GM23248 (cell line): ENCODE measurements at places on chromosomes 11 and 22.
A peak's percentile ranks its signal among the peaks of the same experiment; 100 is the strongest.

- peak; percentile 93 for DNase-seq
Observed at GRCh38 chr11:35144136-35144741, 5.3 kb downstream of the CD44 start.

DNA sequence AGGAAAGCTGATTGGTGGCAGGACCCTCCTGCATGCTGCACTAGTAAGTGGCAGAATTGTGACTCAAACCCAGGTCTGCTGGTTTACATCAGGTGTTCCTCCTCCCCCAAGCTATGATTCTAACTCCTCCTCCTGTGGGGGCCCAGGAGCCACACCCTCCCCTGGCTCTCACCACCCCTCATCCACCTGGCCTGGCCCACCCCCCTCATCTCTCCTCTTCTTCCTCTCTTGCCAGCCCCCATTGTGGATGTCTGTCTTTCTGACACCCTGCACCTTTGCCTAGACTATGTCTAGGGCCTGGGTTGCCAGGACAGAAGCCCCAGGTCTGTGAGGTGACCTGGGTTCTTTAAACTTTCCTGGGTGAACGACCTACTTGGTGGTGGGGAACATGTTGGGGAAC is 59.9 kb downstream of the GRIK4 start:
- DNase-seq, result no peak

DNA sequence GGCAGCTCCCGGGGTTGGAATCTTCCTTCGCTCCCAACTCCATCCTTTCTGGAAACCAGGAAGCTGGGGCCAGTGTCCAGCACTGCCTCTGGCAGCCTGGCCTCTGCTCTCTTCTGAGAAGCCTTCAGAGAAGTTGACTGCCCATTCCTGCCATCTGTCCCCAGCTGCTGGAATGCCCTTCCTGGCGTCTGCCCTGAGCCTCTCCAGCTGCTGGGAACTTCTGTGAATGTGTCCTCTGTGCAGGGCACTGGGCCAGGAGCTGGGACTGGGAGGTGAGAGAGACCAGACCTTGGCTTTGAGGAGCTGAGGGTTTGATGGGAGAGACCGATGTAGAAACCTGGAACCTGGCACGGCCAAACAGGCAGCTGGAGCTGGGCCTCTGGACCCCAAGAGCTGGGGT is 5.9 kb upstream of the SOX10 start:
- no peak for DNase-seq

- no peak for DNase-seq
Observed at GRCh38 chr22:17858033-17858432, 83.8 kb upstream of the BID start.

DNA sequence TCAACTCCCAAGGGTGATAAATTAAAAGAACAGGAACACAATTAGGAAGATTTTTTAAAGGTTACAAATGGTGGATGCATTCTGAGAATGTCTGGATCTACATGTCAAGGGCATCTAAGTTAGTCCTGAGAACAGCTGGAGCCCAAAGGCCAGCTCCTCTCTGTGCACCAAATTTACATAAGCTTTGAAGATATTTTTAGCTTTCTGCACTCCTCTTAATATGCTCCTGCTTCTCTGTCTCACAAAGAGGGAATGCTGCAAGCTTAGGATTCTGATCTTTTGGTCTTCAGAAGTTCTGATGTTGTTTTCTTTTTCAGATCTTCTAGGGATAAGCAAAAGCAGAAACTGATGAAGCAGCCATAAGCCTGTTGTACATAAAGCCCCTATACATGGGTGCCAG is 309.8 kb upstream of the NCAM1 start:
- DNase-seq, result no peak

DNA sequence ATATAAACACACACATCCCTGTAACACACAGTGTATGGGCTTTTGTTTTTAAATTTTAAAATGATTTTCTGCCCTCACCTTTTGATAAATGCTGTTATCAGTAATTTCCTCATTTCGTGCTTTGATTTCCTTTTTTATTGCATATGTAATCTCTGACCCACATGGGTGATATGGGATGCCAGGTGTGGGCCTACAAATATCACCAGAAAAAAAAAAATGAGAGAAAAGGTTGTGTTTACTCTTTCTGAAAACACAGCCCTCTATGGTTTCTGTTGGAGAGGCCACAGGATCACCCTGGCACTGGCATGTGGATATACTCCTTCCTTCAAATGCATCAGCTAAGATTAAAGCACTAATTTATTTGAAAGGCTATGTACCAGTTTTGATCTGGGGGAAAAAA is 17.0 kb downstream of the DRD2 start:
- no peak for DNase-seq

- peak; percentile 45 for DNase-seq
Observed at GRCh38 chr11:71342951-71343827, 90.8 kb upstream of the SHANK2 start.

DNA sequence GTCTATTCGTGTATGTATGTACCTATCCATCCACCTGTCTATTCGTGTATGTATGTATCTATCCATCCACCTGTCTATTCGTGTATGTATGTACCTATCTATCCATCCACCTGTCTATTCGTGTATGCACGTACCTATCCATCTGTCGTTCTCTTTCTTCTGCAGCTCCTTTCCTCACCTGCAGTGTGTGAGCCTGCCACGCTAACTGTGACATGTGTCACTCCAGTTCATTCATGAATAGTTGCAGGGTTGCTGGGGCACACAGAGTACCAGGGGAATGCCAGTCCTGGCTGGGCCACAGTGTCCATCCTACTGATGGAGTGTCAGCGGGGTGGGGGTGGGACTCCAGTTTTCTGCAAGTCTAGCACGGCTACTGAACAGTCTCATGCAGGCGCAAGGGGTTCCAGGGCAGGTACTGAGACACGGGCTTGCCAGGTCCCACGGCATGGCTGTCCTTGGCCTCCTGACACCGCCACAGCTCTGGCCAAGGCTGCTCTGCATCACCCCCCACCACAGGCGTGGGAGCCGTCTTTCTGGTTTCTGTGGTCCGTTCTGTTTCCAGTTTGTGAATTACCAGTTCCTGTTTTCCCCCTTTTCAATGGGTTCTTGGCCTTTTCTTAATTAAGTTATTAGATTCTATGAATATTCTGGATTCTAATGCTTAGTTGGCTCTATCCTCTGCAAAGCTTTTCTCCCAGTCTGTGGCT is 88.8 kb upstream of the CLDN5 start:
- DNase-seq, result no peak

GRCh38 chr11:78127403-78127802 is 12.0 kb downstream of the ALG8 start:
- no peak for DNase-seq

GRCh38 chr11:110467556-110467955 is 37.8 kb downstream of the FDX1 start:
- DNase-seq, result no peak

- no peak for DNase-seq
Observed at GRCh38 chr11:95361180-95361579, 130.2 kb upstream of the SESN3 start.

- no peak for DNase-seq
Observed at GRCh38 chr22:30561402-30562189, 12.9 kb downstream of the GAL3ST1 start.

DNA sequence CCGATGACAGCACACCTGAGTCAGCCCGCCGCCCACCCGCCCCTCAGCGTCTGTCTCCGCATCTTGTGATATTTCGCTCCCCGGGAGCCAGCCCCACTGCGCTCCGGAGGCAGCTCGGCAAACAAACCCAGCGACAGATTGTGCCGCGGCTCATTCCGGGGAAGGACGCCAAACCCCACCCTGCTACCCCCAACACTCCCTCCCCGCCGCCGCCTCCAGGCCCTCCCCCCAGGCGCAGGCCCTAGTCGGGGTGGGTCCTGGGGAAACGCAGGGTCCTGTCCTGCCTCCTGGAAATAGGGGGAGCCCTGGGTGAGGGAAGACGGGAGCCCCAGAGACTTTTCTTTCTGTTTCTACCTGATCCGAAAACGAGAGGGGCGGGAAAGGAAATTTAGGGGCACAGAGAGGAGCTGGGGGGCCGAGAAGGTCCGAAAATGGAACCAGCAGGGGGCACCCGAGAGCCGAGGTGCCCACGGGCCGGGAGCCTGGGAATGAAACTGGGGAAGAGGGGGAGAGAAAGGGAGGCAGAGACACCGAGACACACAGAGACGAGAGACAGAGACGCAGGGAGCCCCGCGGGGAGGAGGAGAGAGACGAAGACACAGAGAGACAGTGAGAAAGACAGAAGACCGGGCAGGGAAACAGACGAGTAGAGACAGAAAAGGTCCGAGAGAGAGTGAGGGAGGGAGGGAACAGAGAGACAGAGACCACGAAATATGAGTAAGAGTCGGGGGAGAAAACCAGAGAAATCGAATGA is 1.7 kb upstream of the RTN4RL2 start:
- DNase-seq, result peak; percentile 58

- peak; percentile 41 for DNase-seq
Observed at GRCh38 chr11:18491924-18492323, 34.8 kb downstream of the TSG101 start.

DNA sequence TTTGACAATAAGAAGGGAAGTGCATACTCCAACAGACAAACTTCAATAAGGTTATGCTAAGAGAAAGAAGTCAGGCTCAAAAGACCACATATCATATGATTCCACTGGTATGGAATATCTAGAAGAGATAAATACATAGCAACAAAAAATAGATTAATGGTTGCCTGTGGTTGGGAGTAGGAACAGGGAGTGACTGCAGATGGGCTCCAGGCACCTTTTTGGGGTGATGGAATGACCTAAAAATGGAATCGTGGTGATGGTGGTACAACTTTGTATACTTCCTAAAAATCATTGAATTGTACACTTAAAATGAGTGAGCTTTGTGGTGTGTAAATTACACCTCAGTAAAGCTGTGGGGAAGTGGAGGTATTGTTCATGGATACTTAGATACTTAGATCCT is 29.0 kb upstream of the RAG2 start:
- no peak for DNase-seq

- DNase-seq, result no peak
Observed at GRCh38 chr22:32183625-32184024, 21.2 kb downstream of the RFPL2 start.

DNA sequence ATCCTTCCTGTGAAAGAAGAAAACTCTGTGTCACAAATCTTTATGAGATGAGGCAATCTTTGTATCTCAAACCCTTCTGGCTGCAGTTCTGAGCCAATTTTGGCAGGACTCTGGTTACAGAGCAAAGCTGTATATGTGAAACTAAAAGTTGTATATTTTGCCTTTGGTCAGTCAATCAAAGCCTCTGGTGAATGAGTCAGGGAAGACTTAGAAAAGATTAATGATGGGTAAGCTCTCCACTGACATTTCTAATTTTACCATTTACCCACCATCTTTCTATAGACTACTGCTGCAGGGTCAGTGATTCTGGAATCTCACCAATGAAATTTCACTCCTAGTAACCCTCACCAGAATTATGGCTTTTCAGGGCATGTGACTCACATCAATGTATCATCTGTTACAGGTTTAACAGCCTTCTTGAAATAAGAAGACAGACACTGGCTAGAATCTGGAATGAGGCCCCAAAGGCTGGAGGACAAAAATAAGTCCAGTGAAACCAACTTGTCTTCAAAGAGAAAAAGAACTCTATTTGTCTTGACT is 43.3 kb downstream of the USP35 start:
- DNase-seq, result peak; percentile 53

- no peak for DNase-seq
Observed at GRCh38 chr11:76026862-76027261, 179.4 kb downstream of the WNT11 start.

DNA sequence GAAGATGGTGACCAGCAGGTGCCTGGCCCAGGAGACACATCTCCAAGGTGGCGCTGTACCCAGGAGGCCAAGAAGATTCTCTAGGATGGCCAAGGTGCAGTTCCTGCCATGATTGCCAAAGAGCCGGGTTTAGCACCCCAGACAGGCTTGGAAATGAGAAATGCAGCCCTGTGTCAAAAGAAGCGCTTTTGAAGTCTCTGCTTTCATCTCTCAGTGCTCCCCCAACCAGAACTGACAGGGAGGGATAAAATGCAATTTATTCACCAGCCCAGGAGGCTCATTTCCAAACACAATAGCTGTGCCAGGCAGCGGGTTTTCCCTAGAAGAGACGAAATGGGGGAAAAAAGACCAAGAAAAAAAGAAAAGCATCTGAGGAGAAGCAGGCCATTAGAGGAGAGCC is 195.9 kb upstream of the NCAM1 start:
- no peak for DNase-seq

- DNase-seq, result no peak
Observed at GRCh38 chr11:12503039-12503484, 125.7 kb downstream of the PARVA start.
